ENCODE measurements at places on chromosomes 13 and 19.

DNA sequence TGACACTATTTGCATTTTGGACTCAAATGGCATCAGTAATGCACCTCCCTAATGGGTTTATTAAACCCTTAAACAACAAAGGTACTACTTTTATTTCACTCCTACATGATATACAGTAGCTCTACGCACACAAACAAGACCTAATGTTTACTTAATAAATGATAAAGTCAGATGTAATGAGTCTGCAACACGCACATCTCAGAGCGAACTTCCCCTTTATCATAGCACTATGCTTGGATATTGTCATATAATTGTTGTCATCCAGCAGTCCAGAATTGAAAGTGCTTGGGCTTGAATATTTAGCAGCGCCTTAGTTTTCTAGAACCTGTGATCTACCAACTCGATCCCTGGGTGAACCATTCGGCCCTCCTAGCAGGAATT, 772 bp downstream of the PARP4 start:
- no peak for DNase-seq

- DNase-seq, result no peak
These were observed 1653.0 kb upstream of the MIR17HG start for GRCh38 chr13:89694451-89694850.

DNA sequence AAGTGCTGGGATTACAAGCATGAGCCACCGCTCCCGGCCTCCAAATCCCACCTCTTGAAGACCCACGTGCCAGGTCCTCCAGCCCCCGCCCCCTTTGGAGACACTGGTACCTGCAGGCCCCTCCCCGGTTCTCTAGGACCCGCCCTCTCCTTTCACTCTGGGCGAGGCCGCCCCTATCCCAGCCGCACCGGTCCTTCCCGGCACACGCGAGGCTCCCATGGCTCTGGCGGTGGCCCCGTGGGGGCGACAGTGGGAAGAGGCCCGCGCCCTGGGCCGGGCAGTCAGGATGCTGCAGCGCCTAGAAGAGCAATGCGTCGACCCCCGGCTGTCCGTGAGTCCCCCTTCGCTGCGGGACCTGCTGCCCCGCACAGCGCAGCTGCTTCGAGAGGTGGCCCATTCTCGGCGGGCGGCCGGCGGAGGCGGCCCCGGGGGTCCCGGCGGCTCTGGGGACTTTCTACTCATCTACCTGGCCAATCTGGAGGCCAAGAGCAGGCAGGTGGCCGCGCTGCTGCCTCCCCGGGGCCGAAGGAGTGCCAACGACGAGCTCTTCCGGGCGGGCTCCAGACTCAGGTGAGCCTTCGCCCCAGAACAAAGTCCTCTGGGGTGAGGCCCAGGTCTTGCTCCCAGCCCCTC, at the start of gene CBLC:
CBLC (plus strand) TSS at position 176 of the 633 bp plus-strand sequence; CDS start at position 218, 42 bp downstream.
- DNase-seq, result no peak

DNA sequence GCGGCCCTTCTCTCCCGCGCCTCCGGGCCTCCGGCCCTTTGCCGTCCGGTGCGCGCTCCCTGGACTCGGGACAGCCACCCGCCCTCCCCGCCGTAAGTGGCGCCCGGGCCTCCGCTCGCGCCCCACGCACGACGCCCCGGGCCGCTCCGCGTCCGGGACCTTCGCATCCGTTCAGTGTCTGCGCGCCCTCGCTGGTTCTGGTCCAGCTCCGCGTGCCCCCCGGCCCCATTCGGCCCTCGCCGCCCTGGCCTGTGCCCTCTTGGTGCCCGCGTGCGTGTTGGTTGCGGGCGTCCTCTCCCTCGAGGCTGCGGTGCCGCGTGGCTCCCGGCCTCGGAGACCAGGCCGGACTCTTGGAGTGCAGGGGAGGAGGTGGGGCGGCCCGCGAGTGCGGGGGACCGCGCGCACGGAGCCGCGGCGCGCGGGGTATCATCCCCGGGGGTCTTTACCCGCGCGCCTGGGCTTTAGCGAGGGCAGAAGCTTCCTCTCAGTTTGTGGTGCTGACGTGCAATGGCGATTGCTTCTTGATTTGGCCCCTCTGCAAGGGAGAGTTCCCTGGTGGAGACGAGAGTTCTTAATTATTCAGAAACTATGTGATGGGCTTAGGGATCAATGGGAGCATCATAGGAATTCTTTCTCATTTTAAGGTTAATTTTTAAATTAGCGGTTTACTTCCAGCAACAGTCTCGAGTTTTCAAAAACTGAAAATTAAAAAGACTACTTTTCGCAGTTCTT, 757 bp downstream of the WASF3 start:
- no peak for DNase-seq

GRCh38 chr13:112351825-112352224, 24.3 kb upstream of the SPACA7 start:
- no peak for DNase-seq
